ENCODE measurements at places on chromosomes 2 and 18.

DNA sequence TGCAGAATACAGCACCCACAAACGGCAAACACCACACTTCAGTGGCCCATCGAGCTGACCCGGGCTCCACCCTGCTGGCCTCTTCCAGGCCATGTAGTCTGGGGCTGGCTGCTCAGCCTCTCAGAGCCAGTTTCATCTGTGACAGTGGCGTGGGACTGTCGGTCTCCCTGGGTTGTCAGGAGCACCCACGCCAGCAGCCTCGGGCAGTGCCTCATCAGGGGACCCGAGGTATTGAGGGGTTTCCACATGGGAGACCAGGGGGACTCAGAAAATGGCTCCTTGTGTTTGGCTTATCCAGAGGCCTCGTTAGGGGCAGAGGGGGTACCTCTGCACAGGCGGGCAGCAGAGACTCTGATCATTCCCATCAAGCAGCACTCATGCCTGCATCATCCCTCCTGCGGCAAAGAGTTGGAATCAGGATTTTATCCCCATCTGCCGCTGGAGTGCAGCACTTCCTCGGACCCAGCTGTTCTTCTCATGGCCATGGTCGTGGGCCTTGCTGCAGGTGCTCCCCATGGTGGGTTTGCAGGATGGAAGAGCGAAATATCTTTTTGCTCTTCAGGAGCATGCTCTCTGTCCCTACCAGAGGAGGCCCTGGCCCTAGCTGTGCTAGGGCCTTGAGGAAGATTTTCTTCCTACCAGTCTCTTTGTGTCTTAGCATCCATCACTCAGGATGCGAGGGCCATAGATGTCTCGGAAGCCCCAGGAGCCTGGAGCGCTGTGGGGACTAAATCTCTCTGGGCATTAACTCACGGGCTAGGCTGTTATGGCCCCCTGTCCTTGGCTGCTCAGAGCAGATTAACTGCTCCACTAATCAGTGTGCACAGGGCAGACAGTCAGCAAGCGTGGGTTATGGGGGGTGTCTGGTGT, 100.8 kb downstream of the CLIP4 start:
- no peak for DNase-seq

DNA sequence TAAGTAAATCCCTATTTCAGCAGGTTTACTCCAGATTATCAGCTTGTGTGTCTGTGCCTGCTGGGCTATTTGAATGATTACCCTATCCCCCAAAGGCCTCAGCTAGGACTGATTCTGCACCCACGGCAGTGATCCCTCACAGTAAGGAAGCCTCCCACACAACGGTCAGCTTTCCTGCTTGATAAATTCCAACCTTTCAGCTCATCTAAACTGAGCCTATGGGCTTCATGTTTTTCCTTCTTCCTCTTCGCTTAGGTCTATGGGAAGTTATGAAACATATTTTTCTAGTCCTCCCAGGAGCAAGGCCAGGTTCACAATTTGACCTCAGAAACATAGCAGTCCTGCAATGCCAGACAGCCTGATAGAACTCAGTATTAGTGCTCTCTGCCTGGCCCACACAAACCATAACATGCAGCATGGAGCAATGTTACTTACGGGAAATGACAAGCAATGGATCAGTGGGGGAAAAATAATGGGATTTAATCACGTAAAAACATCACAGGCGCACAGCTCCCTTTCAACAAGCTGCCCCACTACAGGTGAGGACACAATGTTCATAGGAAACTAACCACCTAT, 170.9 kb downstream of the ZNF521 start:
- no peak for DNase-seq

- DNase-seq = no peak
Measured at GRCh38 chr18:50372743-50373142, 2.1 kb upstream of the SKA1 start.

- DNase-seq = no peak
Measured at GRCh38 chr2:59798687-59799232, 754.7 kb downstream of the BCL11A start.

- DNase-seq = peak; percentile 87
Measured at GRCh38 chr2:3535794-3536681, 16.7 kb upstream of the ADI1 start.

DNA sequence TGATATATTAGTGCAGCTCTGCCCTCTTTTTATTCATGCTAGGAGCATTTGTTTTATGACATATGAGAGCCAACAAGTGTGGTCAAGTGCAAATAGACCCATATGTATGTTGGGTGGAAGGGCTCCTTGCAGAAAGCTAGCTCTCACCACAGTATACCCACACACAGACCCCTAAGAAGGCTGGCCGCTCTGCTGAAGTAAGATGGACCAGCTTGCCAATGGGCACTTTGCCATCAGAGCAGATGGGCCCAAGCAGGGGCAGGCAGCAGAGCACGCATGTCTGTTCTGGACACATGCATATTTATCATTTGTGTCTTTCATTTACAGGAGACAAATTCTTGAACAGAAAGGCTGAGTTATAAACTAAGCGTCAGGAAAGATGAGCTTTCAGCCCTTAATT, 187.5 kb upstream of the DTNA start:
- no peak for DNase-seq

GRCh38 chr2:61834893-61835292, 19.0 kb downstream of the FAM161A start:
- DNase-seq = no peak

GRCh38 chr2:102927854-102928267, 166.0 kb downstream of the TMEM182 start:
- no peak for DNase-seq

DNA sequence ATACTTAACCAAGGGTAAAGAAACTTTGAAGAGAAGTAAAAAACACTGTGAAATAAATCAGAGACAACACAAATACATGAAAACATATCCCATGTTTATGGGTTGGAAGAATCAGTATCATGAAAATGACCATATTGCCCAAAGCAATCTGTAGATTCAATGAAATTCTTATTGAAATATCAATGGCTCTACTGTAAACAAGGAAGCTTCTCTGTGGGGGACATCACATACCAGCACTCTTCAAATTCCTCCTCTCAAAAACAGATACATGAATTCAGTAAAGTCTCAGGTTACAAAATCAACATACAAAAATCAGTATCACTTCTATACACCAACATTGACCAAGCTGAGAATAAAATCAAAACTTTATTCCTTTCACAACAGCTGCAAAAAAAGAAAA, 63.5 kb upstream of the CNTNAP5 start:
- no peak for DNase-seq

GRCh38 chr18:34594266-34594665, 115.8 kb upstream of the DTNA start:
- DNase-seq = no peak

DNA sequence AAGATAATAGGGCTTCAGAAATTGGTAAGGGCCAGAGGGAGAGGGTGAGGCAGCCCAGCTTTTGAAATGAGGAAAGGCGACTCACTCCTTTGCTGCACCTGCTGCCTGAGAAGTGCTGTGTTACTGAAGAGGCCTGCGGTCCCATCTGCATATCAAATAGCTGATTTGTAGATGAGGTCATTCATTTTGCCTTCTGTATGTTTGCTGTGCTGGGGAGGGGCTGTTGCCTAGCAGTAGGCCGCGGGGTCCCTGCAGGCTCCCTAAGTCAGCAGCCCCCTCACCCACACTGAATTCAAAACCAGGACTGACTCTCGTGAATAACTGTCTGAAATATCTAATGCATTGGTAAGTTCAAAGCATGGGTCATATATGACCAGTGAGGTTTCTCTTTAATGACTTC, 377.2 kb downstream of the SOX11 start:
- no peak for DNase-seq

DNA sequence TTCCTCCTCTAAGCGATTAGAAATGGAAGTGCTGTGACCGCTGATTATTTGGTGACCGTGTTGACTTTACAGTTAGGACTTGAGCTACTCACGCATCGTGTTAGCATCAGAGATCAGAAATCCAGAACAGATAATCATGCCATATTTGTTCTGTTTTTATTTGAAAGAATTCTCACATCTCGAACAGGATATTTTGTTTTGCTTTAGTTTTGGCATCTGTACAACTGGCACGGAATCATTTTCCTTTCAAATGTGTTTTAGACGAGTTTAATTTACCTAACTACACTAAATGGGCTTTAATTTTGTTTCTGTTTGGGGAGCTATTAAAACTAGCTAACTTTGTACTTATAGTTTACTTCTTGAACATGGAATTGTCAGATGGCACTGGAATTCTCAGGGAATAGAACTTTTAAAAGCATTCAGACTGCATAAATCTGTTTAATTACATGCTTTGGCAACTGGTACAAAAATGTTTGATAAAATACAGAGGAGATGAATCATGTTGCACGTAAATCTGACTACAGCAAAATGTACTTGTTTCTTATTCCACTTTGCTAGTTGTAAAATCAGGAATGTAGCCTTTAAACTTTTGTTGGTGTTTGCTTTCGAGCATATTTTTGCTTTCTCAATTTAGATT, 1.4 kb downstream of the ITPRID2 start:
- peak; percentile 68 for DNase-seq

- no peak for DNase-seq
Measured at GRCh38 chr2:172231508-172231907, 128.8 kb upstream of the DLX2 start.

DNA sequence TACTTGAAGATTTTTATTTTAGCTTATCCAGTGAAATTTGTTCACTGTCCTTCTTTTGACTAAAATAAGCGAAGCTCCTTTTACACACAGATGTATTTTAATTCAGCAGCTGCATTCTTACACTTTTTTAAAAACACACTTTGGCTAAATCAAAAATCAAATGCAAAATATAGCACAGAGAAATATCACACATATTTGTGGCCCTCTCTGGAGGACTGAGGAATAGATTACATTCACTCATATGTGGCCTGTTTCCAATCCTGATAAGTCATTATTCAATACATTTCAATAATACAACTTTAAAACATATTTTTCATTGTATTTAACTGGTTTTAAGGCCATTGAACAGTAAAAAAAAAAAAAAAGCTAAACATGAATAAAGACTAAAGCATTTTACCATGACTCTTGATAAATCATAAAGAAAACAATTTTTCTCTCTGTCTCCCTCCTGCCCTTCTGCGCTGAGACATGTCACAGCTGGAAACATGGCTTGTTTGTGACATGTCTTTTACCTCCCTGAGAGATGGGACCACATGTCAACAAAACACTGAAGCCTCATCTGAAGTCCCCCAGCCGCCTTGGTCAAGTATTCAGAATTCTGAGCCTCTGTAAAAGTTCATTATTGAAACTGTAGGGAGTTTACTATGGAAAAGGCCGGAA, 221.0 kb downstream of the ZNF407 start:
- DNase-seq = peak; percentile 39

- no peak for DNase-seq
Measured at GRCh38 chr2:7951001-7951400, 730.9 kb upstream of the ID2 start.

DNA sequence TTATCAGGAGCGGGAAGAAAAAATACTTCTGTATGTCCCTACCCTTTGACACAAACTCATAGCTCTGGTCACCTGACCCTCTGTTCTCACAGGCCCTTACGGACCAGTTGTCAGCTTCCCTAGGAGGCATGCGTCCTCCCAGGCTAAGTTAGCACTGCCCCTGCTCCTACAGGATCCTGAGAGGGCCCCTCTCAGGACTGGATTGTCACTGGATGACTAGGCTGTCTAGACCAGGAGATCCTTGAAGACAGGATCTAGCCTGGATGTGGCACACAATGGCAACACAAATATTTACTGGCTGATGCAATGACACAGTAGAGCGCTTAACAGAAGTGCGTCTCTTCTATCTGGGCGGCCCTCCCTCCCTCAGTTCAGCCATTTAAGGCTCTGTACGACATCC, 7.7 kb downstream of the FAM228A start:
- no peak for DNase-seq

- no peak for DNase-seq
Measured at GRCh38 chr18:62179213-62179612, 7.6 kb downstream of the PIGN start.

DNA sequence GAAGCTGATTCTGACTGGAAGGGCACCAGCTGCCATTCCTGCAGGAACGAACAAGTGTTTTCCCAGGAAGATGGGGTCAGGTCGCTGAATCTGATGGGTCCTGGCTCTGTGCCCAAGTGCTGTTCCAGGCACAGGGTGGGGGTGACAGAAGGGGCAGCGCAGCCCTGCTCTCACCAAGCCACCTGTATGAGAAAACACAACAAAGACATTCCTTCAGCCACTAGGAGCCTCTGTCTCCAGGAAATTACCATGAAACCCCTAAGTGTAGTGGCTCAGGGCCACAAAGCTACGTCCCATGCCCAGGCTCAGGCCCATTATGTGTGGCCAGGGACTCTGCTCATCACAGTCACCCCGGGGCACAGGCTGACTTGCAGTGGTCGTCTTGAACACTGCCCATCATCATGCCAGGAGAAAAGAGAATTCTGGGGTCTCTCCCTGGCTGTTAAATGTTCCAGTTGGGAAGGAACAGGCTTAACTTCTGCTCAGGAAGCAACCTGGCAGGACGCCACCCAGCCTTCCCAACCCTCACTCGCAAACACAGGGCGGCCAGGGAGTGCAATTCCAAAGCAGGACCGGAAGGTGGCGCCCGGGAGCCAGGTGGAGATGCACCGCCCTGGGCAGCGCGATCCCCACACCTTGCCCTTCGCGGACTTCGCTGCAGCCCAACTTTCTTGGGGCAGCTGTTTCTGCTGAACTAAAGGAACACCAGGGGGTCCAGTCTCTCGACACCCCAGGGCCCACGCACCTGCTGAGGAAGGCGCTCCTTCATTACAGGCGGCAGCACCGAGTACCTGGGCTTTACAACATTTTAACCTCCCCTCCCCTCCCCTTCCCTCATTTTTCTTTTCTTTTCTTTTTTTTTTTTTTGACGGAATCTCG, 11.0 kb upstream of the SFTPB start:
- peak; percentile 86 for DNase-seq

- peak; percentile 90 for DNase-seq
Measured at GRCh38 chr2:99559075-99559662, 69.4 kb upstream of the REV1 start.
